CD4-positive, alpha-beta T cell treated with Interleukin-1 beta for 1 hour (primary cell): ENCODE measurements at places on chromosomes 4 and X.
A peak's percentile ranks its signal among the peaks of the same experiment; 100 is the strongest.

DNA sequence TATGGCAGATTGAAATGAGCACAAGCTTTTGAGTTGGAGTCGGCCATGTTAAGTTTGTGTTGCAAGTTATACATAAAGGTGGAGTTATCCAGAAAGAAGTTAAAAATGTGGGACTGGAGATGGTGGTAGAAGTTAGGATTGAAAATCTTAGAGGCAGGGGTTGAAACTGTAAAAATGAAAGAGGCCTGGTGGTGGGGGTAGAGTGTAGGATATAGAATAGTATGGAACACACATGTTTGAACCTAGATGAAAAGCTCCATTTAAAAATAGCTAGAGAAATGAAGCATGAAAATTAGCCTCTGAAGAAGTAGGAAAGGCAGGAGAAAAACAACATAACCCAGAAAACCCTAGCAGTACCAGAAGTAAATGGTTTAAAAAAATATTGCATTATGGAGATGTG lies 131.8 kb upstream of the ENPEP start:
- DNase-seq = no peak

DNA sequence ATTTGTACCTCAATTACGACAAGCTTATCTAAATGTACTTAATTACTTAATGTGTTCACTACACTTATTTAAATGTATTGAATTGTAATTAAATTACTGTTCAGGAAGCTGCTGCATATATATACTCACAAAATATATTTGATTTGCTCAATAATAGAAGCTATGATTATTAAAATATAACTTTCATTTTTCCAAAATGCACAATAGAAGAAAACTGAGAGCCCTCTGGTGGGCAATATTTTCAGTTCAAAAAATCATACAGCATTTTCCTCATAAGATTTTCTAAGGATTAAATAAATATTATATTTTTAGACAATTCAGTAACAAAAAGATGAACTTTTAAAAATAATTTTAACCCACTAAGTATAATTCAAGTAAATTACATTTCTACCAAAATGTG lies 217.3 kb downstream of the DKK2 start:
- DNase-seq = no peak

DNA sequence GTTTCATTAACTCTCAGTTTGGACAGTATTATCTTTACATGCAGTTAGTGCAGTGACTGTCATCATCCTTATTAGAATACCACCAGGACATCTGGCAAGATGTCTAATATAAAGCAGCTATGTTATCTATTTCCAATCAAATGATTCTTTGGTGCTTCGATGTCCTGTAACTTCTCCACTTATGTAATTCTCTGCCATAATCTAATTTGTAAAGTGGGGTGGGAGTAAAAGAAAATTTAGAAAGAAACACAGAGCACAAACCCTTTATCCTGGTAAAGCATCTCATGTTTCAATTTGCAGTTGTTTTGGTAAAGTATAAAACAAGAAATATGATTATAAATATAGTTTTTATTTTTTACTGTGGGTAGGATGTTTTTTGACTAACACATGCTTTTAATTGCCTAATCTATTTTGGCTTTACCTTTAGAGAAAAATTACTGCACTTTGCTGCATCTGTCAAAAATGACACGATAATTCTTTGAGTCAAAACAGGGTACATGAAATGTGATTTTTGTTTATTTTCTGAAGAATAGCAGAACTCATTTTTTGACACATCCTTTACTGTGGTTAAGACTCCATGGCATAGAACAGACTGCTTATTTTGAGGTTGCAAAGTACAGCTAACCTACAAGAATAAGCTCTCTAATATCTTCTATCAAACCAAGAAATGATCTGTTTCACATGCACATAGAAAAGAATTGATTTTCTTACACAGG lies 382.9 kb downstream of the RPA4 start:
- DNase-seq = no peak

DNA sequence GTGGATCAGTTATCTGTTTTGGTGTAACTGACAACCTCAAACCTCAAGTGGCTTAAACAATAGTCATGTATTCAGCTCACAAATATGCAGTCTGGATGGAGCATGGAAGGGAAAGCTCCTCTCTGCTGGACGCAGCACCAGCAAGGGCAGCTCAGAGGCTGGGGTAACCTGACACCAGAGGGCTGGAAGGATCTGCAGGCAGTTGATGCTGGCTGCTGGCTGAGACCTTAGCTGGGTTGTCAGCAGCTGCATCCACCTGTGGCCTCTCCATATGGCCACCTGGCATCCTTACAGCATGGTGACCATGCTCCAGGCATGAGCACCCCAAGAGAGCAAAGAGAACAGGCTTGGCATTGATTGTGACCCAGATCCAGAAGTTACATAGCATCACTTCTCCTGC lies 46.7 kb downstream of the ENPP6 start:
- no peak for DNase-seq

DNA sequence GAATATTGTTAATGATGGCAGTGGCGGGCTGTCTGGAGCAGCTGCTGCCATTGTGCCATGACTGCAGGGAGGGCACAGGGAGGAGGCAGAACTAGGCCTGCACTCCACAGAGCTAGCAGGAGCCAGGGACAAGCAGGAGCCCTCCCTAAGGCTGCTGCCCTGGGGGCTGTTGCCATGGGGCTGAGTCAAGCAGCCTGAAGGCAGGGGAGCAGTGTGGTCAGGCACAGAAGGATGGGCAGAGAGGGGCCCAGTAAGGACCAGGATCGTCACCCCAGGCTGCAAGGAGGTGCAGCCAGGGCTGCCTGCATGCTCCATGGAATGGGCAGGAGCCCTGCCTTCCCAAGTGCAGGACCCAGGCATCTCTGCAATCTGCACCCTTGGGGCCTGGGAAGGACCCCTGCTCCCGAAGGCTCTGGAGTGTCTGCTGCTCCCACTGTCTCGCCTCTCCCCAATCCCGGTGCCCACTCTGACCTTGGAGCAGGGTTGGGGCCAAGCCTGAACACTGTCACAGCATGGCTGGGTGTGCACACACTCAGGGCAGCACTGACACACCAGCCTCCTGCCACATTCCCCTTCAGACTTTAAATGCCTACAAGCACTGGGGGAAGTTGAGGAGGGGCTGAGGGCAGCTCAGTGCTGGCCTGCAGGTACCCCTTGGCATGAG lies 98.3 kb upstream of the GALNTL6 start:
- no peak for DNase-seq

GRCh38 chr4:186228514-186228894 lies 1.2 kb downstream of the KLKB1 start:
- no peak for DNase-seq

- DNase-seq = no peak
Observed at GRCh38 chr4:97912156-97912555, 231.1 kb downstream of the STPG2 start.

DNA sequence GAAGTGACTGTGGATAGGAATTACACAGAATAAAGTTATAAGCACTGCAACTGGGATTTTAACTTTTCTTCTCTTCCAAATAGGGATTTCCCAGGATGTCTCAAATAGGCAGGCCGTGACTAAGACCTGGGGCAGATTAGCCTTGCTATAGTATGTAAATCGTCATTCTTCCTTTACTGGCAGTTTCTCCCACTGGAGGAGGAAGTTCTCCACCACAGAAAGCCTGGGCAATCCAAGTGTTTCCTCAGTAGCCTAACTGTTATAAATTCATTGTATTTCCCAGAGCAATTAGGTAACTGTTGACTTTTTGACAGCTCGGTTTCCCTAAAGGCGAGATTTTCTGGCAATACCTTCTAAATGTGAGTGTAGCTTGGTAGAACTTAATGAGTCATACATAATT lies at the start of gene TNIP3:
TSS of gene TNIP3 (minus strand) at position 31 of the 400 bp plus-strand sequence. CDS start 196 bp downstream, outside the sequence.
- DNase-seq = peak; percentile 22

DNA sequence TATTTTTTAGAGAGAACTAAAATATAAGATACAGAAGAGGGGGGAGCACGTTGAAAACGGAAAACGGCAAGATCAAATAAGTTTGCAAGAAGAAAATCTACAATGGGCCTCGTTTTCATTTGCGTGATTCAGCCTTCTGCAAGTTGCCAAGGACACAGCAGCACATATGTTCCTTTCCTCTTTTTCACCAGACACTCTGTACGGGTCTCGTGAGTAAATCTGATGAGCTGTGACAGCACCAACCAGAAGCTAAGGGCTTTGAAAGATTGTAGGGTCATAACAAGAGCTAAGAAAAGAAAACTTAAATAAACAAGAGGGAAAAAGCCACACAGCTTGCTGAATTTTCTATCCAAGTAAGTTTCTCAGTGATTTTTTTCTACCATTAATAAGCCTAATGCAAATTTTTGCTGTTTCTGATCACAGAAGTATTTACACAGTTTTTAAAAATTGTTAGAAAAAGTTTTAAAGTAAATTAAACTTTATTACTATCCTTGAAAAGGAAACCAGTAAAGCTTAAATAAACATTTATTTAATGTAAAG lies 63.4 kb downstream of the SCML2 start:
- DNase-seq = no peak

- no peak for DNase-seq
Observed at GRCh38 chr4:61555789-61556188, 355.7 kb downstream of the ADGRL3 start.
